Fibroblast of lung (primary cell): ENCODE measurements at places on chromosomes 12 and 14. TPM values are rescaled to one million over a fixed set of nuclear protein-coding genes. Genes with fewer than 3 reads are reported as not detected.

- peaks cover 8% of the 10 kb centered on the region for H3K4me1 ChIP-seq
- no peak for DNase-seq
- H3K36me3 ChIP-seq: no peaks in the 10 kb centered on the region
Measured at GRCh38 chr14:102528431-102529170, 19.0 kb upstream of the ANKRD9 start.

DNA sequence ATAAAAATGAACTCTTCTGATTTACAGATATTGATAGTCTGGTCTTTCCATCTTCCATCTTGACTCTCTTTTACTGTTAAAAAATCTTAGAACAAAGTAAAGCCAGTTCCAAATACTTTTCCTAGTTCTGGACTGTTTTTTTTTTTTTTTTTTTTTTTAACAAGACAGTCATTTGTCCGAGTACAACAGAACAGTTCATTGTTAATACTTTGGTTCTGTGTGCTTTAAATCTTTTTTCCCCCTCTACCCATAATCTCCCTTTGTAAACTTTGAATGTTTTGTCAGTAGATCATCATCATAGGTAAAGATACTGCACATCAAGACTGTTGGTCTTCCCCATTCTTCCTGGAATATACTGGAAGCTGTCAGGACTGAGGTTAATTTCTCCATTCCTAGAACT lies 38.0 kb downstream of the ADIPOR2 start:
- no peak overlapping the region for H3K4me3 ChIP-seq
- no peaks in the 10 kb centered on the region for H3K4me1 ChIP-seq

- DNase-seq: peak; percentile 69
- no peaks in the 10 kb centered on the region for H3K36me3 ChIP-seq
- no peak overlapping the region for H3K27ac ChIP-seq
- no peaks in the 10 kb centered on the region for H3K27me3 ChIP-seq
- H3K4me1 ChIP-seq: peaks cover 25% of the 10 kb centered on the region
Measured at GRCh38 chr12:113247123-113248050, 26.1 kb downstream of the TPCN1 start.

- no peak overlapping the region for H3K4me3 ChIP-seq
- no peak overlapping the region for H3K27ac ChIP-seq
- DNase-seq: no peak
- H3K4me1 ChIP-seq: no peaks in the 10 kb centered on the region
Measured at GRCh38 chr12:70043490-70044138, 199.6 kb upstream of the CNOT2 start.

DNA sequence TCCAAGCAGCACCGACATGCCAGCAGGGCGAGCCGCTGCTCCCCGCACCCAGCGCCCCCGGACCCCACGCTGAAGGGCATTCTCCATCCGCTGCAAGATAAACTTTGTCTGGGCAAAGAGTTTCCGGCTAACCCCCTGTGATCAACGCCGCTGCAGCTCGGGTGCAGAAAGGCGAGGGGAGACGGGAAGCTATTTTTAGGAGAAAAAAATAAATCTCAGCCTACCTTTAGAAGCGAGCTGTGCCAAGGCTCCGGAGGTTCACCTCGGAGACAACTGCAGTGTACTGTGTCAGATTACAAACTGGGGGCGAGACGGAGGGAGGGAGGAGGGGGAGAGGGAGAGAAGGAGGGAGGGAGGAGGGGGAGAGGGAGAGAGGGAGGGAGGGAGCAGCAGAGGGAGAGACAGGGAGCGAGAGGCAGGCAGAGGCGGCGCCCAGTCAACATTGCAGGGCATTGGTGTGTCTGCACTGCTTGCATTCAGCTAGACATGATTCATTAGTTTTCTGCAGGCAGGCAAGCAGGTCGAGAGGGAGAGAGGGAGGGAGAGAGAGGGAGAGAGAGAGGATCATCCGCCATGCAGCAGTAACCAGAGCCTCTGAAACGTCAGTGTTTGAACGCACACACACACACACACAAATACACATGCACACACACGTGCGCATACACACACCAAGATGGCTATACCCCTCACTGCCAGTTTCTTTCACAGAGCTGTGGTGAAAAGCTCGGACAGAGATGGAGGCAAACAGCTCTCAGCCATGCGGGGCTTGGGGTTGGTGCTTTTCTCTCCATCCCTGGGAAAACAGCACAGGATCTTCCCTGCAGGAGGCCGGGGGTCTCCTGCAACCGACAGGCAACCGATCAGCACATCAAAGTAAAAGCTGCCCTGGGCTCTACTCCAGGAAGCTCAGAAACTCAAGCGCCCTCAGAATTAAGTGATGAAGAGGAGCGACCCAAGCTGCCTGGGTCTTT lies at the start of gene RIMBP2:
Gene RIMBP2 (minus strand): TSS at position 302 of the 971 bp plus-strand sequence. CDS start 237,286 bp downstream, outside the sequence.
- no peak within 1 kb of the TSS for H3K27ac ChIP-seq
- H3K4me1 ChIP-seq: no peaks in the 10 kb centered on the region
- peak within 1 kb of the TSS; percentile 4 for H3K4me3 ChIP-seq
- H3K27me3 ChIP-seq: no peaks in the 10 kb centered on the region
- H3K36me3 ChIP-seq: no peaks in the 10 kb centered on the region
- DNase-seq: peak; percentile 56

DNA sequence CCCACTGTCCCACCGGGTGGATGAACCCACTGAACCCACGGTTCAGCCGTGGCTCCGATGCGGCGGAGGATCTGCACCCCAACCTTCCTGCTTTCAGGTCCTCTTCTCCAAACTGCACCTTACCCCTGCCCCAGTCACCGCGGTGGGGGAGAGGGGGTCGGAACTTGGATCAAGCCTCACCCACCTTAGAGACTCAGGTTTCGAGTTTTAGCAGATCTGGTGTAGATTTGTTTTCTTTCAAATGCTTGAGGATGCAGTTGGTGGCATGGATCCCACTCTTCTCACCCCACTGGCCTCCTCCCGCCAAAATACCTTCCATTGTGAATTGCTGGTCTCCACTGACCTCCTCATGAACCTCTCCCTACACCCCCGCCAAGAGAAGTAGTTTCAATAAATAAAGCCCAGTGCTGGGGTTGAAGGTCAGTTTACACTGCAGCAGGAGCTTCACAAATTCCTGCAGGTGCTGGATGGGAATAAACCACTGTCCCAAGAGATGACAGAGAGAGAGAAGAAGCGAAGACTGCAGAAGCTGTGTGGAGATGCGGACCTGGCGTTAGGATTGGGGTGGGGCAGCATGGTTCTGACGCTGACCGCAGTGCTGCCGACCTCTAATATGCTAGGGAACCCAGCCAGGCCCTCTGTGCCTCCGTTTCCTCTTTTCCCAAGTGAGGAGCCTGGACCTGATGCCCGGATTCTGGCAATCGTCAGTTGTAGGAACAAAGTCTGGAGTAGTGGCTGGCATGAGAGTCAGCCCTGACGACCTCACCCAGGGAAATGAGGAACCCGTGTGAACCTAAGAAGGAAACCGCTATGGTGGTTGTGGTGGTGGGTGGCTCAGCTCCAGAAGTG lies 7.4 kb downstream of the TTC6 start:
- H3K4me1 ChIP-seq: no peaks in the 10 kb centered on the region
- H3K27me3 ChIP-seq: peaks cover 73% of the 10 kb centered on the region
- no peak for DNase-seq
- no peak overlapping the region for H3K4me3 ChIP-seq
- no peak overlapping the region for H3K27ac ChIP-seq

DNA sequence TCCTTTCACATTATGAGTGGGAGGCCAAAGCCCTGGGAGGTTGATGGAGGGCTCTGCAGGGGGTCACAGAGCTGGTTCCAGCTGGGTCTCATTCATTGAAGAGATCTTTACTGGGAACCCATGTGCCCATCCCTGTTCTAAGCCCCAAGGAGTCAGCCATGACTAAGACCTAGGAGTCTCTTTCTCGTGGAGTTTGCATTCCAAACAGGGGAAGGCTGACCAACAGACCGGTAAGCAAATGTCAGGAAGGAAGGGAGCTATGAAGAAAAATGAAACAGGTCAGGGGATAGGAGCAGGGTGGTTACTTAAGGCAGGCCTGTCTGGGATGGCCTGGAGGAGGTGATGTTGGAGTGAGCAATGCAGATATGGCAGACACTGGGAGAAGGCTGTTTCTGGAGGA lies 31.5 kb downstream of the SYNDIG1L start:
- peaks cover 28% of the 10 kb centered on the region for H3K27me3 ChIP-seq
- H3K36me3 ChIP-seq: no peaks in the 10 kb centered on the region
- no peaks in the 10 kb centered on the region for H3K4me1 ChIP-seq
- no peak overlapping the region for H3K27ac ChIP-seq

- no peaks in the 10 kb centered on the region for H3K36me3 ChIP-seq
- no peak overlapping the region for H3K27ac ChIP-seq
- H3K4me1 ChIP-seq: peaks cover 31% of the 10 kb centered on the region
- no peak for DNase-seq
- no peak overlapping the region for H3K4me3 ChIP-seq
Measured at GRCh38 chr12:65497660-65498059, 219.2 kb downstream of the MSRB3 start.

CLEC14A gene
- total RNA-seq: 2.6 and 5.3 TPM in 2 replicates

SPTB gene
- under 0.01 TPM in 1 of 2 replicates, not detected in the other for total RNA-seq
